ENCODE measurements at places on chromosomes 6 and 20. TPM values are rescaled to one million over a fixed set of nuclear protein-coding genes. Genes with fewer than 3 reads are reported as not detected.

BPIFB1 gene
- polyA plus RNA-seq = not detected

C20orf141 gene
- not detected for polyA plus RNA-seq

GTSF1L gene
- polyA plus RNA-seq = not detected

SLC52A3 gene
- polyA plus RNA-seq = not detected

BANF2 gene
- not detected for polyA plus RNA-seq

Data from immature natural killer cell (primary cell).